ENCODE measurements at places on chromosomes 16 and 17.
A peak's percentile ranks its signal among the peaks of the same experiment; 100 is the strongest.

GRCh38 chr17:55545806-55546205 lies 34.6 kb upstream of the SMIM36 start:
- DNase-seq = no peak

DNA sequence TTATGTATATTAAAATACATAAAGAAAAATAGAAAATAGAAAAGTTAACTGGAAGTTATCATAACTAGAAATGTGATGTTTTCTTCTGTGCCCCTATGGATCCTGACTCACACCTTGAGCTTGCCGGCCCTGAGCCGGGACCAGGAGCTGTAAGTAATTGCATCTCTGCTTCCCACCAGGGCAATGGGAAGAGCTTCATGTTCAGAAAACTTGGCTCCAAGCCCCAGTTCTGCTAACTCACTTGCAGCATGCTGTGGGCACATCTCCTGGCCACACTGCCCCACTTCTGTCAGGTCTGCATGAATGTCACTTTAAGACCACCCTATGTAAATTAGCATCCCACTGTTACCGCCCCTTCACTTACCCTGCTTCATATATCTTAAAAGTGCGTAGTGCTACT lies 37.2 kb downstream of the GNAO1 start:
- no peak for DNase-seq

DNA sequence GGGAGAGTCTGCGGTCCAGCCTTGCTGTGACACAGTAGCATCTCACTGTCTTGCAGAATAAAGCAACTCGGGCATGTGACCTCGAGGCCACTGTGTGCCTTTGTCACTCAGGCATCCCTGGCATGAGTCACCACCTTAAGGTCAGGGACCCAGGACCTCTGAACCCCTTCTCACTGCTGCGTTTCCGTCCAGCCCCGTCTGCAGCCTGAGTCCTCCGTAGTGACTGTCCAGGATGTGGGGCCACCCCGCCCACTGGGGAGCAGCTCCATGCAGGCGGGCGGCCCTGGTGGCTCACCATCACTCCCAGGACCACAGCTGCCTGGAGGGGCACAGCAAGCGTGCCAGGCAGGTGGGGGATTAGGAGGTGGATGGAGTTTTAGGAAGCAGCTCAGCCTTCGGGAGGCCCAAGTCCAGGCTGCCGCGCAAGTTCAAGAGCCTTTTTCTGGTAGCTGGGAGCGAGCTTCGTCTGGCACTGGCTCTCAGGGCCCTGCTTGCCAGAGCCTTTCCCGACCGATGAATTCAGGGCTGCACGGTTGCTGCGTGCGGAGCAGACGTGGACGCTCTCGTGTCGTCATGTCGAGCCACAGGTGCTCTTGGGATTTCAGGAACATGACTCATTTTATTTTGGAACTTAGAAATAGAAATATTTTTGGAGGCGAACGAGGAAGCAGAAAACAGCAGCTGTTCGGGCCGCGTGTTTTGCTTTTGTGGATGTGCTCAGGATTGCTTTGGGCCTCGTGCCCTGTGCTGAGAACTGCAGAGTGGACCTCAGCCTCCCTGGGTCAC lies 16.8 kb downstream of the KCTD5 start:
- no peak for DNase-seq

DNA sequence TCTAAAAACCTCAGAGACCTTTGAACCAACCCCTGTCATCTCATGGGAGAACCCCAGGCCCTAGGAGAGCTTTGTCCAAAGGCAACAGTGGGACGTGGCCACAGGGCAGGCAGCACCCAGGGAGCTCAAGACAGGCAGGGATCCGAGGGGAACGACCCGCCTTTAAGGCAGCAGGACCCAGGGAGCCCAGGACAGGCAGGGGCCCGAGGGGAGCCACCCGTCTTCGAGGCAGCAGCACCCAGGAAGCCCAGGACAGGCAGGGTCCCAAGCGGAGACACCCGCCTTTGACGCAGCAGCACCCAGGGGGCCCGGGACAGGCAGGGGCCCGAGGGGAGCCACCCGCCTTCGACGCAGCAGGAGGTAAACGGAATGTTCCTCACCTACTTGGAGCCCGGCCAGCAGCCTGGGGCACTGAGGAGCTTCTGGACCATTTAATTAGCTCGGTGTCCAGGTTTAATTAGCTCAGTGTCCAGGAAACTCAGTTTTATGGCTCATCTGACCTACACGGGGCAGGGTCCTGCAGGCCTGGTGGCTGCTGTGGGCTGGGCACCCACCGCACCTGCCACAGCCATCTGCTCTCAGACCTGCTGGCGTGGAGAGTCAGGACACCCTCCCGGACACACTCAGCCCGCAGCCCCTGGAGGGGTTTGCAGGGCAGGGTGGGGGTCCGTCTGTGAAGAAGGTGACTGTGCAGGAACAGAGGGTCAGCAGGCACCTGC lies 24.4 kb downstream of the PIEZO1 start:
- DNase-seq = no peak

GRCh38 chr16:73189136-73189535 lies 141.2 kb upstream of the ZFHX3 start:
- no peak for DNase-seq

DNA sequence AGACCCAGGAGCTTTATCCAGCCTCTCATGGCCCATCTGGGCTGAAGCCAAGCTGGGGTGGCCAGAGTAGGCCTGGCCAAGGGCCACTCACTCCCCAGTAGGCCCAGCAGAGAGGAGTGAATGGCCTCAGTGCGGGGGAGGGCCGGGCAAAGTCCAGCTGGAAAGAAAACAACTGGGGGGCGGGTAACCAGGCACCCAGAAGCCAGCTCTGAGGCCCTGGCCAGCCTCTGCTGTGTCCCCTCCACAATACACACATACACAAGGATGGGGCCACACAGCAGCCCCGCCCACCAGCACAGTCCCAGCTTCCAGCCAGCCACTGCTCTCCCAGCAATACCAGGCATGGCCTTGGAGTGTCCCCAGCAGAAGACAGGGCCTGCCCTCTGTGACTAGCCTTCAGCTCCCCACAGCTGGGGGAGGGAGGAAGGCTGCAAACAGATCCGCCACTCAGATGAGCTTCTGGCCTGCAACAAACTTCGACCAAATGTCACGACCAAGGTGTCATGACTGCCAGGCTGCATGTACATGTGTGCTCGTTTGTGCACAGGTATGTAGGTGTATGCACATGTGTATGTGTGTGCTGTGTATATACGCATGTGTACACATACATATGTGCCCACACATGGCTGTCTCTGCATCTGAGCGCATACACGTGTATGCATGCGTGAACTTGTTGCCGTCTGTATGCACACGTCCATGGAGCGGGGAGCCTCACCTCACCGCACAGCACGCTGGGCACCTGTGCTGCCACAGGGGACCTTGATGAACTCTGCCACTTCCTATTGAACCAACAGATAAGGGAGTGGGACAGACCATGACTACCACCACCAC lies 5.0 kb downstream of the CARHSP1 start:
- no peak for DNase-seq

DNA sequence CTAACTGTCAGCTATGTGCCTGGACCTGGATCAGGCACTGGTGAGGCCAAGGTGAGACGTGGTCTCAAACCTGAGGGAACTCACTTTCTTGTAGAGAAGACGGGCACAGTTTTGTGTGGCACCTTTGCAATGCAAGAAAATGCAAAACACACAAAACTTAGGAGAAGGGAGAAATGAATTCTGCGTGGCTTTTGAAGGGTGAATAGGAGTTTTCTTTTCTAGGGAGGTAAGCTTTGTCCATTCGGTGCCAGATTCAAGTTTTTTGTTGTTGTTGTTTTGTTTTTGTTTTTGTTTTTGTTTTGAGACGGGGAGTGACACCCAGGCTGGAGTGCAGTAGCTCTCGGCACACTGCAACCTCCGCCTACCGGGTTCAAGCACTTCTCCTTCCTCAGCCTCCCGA lies 1.4 kb downstream of the TOM1L1 start:
- DNase-seq = no peak

GRCh38 chr17:58084317-58084981 lies 1.2 kb downstream of the DYNLL2 start:
- no peak for DNase-seq

DNA sequence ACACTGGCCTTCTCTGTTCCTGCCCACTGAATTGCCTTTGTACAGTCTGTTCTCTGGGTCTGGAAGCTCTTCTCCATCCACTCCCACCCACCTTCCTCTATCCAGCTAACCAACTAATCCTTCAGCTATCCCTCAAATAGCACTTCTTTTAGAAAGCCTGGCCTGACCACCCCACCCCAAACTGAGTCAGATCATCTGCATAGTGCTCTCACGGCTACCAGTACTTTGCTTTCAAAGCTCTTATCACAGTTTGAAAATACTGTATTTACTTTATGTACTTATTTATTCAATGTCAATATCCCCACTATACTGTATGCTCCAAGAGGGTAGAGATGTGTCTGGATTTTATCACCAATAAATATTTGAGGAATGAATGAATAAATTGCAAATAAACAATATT lies 4.5 kb upstream of the CLDN7 start:
- no peak for DNase-seq

DNA sequence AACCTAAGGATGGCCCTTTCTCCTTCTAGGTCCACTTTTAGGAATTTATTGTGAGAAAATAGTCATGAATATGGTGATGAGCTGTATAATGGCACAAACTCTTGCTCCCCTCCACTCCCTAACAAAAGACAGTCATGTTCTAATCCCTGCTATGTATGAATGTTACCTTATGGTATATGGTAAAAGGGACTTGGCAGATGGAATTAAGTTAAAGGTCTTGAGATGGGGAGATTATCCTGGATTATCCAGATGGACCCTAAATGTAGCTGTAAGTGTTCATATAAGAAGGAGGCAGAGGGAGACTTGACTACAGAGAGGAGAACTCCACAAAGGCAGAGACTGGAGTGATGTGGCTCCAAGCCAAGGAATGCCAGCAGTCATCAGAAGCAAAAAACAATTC lies 296.1 kb downstream of the SOX9 start:
- DNase-seq = no peak

GRCh38 chr16:1548233-1548632 lies 14.8 kb downstream of the TMEM204 start:
- no peak for DNase-seq

DNA sequence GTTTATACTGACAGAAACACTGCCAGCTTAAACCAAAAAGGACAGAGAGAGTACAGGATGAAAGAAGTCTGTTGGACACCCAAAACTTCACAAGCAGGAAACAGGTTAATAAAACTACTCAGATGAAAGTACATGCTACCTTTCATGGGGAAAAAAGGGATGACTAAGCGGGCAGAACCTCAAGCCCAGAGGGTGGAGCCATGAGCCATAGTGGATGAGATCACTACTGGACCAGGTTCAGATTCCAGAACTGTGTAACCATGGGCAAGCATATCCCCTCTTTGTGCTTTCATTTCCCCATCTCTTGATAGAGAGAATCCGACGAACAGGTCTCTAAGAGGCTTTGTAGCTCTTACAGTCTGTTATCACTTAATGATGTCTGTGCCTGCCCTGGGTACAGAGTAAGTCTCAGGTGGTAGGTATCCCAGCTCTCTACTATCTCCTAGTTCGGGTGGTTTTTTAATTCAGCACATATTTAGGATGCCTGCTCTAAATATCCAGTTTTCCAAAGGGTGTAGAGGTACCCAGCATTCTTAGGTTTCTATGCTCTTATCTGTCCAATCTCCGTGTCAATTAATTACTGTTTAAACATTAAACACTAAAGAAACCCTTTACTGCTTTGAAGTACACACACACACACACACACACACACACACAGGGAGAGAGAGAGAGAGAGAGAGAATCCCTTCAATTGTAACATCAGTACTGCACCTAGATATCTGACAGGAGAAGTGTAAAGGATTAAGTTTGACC lies 206.7 kb downstream of the ZNF423 start:
- DNase-seq = no peak

GRCh38 chr17:66661411-66662256 lies 173.3 kb upstream of the CACNG5 start:
- DNase-seq = no peak

- DNase-seq = no peak
These were observed 12.5 kb downstream of the GPRC5C start for GRCh38 chr17:74444406-74444805.

DNA sequence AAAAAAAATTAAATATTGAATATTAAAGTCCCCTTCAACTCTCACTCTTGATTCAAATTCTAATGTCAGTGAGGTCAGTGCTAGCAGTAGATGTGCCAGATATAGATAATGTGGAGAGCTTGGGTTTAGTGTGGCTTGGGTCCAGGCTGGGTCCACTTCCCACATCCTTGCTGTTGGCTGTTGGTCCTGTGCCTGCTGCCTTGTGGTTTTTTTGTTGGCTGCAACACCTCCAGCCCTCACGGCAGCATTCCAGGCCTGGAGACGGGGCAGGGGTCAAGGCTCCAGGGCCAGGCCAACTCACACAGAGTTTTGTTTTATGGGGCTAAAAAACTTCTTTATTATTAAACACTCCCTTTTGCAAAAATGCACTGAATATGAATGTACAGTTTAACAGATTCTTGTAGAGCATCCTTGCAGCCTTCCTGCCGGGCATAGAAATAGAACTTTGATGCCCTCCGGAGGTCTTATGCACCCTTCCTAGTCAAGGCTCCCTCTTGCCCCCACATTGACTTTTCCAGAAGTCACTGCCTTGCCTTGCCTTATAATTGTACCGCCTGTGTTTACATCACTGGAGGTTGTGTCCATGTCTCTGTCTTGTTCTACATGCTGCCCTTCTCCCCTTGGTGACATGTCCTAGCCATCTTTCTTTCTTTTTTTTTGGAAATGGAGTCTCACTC lies 25.5 kb upstream of the MYO15B start:
- no peak for DNase-seq

DNA sequence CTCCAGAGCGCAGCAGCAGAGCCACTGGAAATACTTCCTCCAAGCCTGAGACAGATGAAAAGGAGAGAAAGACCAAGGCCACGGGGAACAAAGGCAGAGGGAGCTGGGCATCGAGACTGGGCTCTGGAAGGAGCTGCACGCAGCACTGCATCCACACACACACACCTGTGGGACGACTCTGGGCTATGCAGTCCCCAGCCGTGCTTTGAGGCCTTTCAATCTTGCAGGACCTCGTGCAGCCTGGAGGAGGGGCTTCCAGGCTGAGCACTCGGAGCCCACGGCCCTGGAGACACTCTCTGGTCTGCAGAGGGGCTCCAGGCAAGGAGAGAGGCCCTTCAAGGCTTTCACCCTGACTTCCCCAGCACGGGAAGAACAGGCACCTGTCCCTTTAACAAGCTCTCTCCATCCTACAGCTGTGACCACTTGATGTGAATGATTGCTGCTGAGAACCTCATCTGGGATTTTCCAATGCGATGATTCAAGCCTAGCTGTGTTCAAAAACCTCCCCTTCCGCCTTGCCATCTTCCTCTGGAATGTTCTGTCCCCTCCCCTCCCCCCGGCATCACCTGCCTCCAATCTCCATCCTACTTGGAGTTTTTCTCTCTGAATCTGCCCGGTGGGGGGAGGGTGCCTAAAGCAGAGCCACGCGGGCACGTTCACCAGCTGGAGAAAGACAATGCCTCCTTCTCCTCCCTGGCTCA lies 37.5 kb downstream of the RBFOX3 start:
- DNase-seq = no peak

GRCh38 chr16:74563828-74564263 lies 43.1 kb downstream of the GLG1 start:
- peak; percentile 87 for DNase-seq

DNA sequence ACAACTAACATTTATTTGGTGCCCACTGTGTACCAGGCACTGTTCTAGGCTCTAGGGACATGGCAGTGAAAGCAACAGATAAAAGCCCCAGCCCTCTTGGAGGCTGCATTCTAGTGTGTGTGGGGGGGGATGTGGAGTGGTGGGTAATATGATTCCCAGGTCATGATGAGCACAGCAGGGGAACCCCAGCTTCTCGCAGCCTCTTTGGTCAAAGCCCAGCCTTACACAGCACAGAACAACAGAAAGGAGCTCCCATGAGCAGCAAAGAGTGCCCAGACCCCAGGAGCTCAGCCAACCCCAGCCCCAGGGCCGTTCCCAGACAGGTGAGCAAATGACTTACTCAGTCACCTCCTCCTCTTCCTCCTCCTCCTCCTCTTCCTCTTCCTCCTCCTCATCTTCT lies 21.9 kb downstream of the CNGB1 start:
- no peak for DNase-seq
